EL (cell line): ENCODE measurements at places on chromosomes 2 and 18.

- DNase-seq, result no peak
Measured at GRCh38 chr18:39460136-39460535, 1894.5 kb upstream of the CELF4 start.

- DNase-seq, result no peak
Measured at GRCh38 chr2:144595686-144596072, 75.8 kb upstream of the ZEB2 start.

- no peak for DNase-seq
Measured at GRCh38 chr18:3611313-3612090, 161.5 kb downstream of the TGIF1 start.

DNA sequence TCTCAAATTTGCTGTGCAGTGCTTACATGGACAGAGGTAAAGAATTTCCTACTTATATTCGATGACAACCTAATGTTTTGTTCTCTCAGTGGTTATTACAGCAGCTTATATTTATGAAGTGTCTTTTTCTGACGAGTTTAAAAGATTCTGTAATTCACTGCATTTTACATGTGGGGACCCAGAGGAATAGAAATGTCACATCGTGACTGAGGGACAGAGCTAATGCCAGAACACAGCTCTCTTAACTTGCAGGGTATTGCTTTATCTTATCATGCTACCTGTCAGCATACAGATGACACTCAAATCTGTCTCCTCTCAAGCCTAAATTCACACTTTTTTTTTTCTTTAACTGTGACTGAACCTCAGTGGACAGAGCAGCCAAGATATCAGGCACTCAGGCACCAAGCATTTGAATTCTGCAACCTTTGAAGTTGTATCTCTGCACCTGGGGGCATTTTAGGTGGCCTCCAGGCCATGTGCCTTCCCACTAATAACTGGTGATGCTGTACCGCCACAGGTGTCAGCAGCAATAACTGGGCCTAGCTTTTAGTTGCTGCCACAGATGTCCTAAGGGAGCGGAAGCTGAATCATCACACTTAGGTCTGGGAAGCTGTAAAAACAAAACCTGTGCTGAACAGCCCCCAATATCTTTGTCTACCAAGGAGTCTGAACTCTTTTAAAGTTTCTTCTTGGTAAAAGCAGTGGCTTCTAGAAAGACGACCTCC is 315.8 kb upstream of the NRP2 start:
- no peak for DNase-seq

- DNase-seq, result no peak
Measured at GRCh38 chr2:189440644-189440946, 679 bp upstream of the WDR75 start.

- DNase-seq, result no peak
Measured at GRCh38 chr18:25517881-25518715, 166.1 kb upstream of the ZNF521 start.

- peak; percentile 87 for DNase-seq
Measured at GRCh38 chr2:66574701-66575624, 140.0 kb downstream of the MEIS1 start.

DNA sequence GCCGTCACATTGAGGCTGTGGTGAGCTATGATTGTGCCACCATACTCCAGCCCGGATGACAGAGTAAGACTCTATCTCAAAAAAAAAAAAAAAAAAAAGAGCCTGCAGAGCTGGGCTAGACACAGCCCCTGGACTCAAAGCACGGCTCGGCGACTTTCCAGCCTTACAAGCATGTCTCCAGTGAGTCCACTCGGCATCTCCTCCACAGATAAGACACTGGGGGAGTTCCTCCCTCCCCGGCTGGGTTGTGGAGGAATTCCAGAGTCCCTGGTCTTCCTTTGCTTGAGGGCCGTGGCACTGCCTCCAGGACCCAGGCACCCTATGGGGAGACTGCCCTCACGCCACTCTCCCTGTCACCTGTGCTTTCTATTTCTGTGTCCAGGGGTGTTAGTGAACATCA is 30.9 kb upstream of the RPL31 start:
- no peak for DNase-seq

- no peak for DNase-seq
Measured at GRCh38 chr2:218033208-218033589, 30.4 kb upstream of the TNS1 start.

DNA sequence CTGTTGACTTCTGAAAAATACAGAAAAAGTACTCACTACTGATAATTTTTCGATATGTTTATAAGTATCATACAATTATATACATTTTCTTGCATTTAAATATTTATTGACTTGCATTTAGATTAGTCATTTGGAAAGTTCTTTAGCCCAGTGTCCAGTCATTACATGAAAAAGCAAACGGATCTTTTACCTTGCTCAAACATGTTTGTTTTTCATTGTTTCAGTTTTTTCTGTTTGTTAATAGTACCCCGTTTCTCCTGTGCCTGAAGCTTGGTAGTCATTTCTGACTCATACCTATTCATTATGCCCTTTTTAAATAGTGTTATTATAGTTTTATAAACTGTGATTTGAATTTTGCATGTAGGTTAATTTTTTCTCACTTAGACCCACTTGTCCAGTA is 28.1 kb downstream of the CEP192 start:
- DNase-seq, result no peak

- DNase-seq, result no peak
Measured at GRCh38 chr2:233371641-233372040, 17.3 kb downstream of the DGKD start.

DNA sequence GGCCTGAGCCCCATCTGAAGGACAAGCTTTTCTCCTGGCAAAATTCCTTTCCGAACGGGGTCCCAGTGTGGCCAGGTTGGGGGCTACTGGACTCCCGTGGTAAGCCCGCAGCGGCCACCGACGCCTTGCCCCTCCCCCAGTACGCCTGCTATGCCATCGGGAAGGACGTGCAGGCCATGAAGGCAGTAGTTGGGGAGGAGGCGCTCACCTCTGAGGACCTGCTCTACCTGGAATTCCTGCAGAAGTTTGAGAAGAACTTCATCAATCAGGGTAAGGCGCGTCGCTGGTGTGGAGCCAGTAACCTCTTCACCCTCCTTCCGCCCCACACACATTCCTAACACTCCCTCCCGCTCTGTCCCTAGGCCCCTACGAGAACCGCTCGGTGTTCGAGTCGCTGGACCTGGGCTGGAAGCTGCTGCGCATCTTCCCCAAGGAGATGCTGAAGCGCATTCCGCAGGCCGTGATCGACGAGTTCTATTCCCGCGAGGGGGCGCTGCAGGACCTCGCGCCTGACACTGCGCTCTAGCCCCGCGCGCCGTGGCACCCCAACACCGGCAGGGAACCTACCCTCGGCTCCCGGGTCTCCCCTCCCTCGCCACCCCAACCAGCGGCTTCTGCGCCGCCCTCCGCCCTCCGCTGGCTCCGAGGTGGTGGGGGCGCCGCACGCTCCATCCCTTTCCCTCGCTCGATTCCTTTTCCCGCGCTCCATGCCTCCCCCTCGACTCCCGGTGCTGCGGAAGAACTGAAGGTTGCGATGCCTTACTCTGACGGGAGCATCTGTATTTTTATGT is 13.6 kb upstream of the ANKRD53 start:
- DNase-seq, result peak; percentile 68

DNA sequence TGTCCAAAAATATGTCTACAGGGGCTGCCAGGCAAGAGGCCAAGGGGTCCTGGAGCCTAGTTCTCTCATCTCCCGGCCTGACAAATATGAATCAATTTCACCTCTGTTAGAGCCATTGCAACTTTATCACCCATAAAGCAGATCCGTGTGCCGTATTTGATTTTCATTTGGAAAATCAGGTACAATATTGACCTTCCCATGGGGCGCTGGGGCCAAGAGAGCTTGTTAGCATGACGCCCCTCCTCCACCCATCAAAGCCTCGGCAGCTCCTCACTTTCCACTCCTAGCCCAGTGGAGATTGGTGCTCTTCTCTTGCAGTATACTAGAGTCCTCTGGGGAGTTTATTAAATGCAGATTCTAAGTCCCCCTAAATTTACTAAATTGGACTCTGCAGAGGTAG is 96.8 kb downstream of the CAPN13 start:
- no peak for DNase-seq

GRCh38 chr2:85132834-85133637 is at the start of gene TCF7L1:
Gene TCF7L1, plus strand, starts transcription at chr2:85133392. Its CDS starts 293 bp downstream, at chr2:85133685.
- peak; percentile 83 for DNase-seq

GRCh38 chr18:56637176-56637575 is 1.2 kb downstream of the TXNL1 start:
- DNase-seq, result peak; percentile 8

DNA sequence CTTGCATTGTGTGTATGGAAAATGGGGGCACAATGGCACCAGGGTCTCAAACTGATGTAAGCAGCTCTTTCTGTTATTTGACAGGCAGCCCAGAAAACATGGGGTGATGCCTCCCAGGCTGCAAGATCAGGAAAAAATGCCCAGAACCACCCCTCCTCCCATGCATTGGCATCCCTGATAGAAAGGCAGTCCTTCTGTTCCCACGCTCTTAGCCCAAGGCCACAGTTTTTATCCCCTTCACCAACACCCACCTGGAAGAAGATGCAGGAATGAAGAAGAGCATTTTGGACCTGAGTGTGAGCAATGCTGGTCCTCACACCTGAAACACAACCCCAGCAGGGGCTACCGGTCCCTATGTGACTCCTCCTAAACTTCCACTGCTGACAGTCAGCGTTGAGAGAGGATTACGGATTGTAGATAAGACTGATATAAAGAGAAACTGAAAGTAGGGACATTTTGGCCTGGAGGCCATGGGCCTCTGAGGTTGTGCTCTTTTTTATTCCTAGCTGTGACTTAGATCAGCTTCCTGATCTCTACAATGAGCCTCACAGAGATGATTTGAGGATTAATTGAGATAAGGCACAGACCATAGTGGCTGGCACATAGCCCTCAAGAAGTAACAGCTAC is 386.0 kb upstream of the ATP5MC3 start:
- DNase-seq, result peak; percentile 3

DNA sequence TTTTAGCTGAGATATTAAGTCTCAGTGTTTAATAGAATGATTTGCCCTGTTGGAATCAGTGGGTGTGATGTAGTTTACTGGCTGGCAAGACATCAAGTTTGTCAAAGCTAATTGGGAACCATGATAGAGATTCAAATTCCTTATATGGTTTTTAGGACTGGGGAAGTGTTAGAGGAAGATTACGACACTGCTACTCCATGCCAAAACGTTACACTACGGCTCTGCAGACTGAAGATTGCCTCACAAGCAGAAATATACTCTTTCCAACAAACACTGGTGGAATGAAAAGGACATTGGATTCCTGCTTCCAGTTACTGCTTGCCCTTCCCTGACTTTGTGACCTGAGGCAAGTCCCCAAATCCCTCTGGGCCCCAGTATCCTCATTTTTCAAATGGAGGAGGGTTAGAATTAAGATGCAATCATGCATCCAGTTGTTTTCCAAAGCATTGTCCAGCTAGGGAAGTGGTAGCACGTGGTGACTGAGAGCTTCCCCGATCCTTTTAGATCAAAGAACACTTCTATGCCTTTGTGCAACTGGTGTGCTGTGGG is 147.6 kb downstream of the CDC42EP3 start:
- peak; percentile 31 for DNase-seq

GRCh38 chr2:234032279-234032856 is 18.1 kb upstream of the SPP2 start:
- peak; percentile 57 for DNase-seq

DNA sequence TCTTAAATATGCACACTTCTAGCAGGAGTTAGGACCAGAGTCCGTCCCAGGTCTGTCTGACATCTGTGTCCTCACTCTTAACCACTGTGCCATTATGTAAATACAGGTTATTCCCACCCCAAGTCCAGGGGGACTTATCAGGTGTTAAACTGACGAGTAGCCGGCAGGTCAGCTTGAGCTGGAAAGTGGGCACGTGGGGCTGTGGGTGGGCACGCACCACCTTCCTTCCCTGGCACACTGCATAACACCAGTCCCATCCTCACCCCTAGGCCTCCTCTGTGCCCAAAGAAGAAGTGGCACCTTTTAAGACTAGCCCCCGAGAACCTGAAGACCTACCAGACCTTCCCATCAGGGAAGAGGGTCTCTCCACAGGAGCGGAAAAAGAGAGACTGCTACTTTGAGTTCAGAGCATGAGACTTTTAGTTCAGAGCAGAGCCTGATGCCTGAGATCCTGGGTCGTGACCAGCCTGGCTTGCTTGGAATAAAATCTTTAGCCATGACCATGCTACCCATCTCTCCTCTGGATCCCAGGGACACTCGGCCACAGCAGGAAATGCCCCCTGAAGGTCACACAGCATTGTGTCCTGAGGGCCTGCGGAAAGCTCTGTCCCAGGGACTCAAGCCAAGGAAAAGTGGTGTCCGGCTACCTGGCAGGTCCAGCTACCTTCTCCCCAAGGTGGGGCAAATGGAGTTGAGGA is 62.0 kb downstream of the CIB4 start:
- no peak for DNase-seq

GRCh38 chr2:158973116-158973956 is 4.9 kb downstream of the TANC1 start:
- DNase-seq, result no peak

GRCh38 chr2:99445065-99445464 is 44.8 kb downstream of the REV1 start:
- DNase-seq, result no peak

DNA sequence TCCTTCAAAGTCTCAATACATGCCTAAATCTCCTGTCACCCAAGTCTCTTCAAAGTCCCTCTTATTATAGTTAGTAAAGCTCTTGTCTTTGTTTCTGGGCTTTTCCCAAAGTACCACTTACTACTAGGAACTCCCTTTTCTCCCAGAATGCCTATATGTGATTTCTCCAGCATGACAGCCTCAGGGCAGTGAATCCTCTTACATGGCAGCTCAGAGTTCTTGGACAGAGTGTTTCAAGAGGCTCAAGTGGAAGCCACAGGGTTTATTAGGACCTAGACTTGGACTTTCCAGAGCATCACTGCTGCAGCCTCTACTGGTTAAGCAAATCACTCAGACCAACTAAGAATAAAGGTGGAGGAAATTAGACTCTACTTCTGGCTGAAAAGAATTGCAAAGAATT is 98.9 kb downstream of the CSRNP3 start:
- DNase-seq, result no peak

GRCh38 chr2:108982259-108982679 is 6.8 kb downstream of the EDAR start:
- DNase-seq, result no peak

DNA sequence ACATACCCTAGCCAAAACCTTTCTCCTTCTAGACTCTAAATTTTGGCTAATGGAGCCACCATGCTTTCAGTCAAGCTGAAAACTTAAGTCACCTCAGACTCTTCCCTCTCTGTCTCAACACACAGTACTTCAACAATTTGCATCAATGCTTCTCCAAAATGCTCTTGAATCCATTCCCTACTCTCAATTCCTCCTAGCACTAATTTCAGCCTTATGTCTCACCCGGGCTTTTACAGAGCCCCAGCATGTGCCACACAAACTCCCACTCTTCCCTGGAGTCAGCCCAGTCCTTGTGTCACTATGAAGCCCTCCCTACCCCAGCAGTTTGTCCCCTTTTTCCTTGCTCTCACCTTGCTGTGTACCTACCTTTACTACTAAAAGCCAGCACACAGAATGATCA is 38.7 kb downstream of the AAK1 start:
- no peak for DNase-seq
